ENCODE measurements at places on chromosomes 3 and 15.

DNA sequence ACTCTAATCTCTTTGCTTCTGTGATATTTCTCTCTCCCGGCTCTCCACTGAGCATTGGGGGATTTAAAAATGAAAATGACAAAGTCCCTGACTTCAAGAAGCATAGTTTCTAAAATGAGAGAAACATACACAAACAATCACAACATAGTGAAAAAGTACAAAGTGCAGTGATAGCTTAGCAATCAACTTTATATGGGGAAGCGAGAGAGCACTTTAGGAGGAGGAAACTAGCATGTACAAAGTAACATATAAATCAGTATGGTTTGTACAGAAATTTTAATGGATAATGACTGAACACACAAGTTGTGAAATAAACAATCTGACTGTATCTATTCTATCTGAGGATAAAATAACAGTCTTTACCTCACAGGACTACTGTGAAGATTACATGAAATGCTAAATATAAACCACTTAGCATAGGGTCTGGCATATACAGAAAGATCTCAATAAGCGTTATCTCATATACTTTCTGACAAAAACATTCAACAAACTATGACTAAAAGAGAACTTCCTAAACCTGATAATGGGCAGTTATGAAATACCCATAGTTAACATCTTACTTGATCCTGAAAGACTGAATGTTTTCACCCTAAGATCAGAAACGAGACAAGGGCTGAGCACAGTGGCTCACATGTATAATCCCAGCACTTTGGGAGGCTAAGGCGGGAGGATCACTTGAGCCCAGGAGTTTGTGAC, 61.2 kb downstream of the PEAK1 start:
- DNase-seq: no peak

GRCh38 chr3:59418836-59419235, 369.0 kb upstream of the CFAP20DC start:
- no peak for DNase-seq

- no peak for DNase-seq
Measured at GRCh38 chr15:80480171-80480811, 76.1 kb downstream of the ARNT2 start.

DNA sequence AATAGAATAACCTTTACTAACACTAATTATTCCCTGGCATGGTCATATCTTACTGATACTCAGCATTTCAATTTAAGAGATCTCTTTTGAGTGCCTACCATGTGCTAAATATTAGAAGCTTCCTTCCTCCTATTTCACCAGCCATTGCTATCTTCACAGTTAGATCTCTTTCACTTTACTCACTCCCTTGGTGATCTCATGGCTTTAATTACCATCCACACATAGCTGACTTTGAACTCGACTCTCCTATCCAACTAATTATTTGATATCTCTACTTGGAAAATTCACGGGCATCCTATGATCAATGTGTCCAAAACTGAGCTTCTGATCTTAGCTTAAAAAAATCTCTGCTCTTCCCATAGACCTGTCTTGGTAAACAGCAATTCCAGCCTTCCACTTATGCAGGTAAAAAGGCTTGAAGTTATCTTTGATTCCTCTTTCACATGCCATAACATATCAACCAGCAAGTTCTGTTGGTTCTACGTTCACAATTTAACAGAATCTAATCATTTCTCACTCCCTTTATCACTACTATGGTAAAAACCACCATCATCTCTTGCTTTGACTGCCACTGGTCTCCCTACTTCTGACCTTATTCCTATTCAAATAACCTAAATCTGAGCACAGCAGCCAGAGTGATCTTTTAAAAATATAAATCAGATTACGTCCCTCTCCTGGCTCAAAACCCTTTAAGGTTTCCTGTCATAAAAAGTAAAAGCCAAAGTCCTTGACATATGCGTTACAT, 41.8 kb downstream of the HLTF start:
- no peak for DNase-seq

DNA sequence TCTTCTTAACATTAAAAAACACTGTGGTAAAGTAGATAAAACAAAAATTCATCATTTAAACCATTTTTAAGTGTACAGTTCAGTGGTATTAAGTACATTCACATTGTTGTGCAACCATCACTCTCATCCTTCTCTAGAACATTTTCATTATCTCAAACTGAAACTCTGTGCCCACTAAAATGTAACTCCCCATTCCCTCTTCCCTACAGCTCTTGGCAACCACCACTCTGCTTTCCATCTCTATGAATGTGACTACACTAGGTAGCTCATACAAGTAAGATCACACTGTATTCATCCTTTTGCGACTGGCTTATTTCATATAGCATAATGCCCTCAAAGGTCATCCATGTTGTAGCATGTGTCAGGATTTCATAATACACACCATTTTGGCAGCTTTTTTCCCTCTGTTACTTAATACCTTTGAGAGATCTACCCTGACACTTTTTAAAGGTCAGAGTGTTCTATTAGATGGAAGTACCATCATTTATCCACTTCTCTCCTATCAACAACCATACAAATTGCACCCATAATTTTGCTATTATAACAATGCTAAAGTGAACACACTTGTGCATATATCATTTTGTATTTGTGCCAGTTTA, 42.9 kb upstream of the FRMD4B start:
- DNase-seq: no peak

GRCh38 chr3:126517291-126517951, at the start of gene UROC1:
TSS of gene UROC1 (minus strand) at chr3:126517773. CDS start at chr3:126517719, 54 bp downstream.
- no peak for DNase-seq

GRCh38 chr3:88403319-88403718, 253.6 kb downstream of the C3orf38 start:
- no peak for DNase-seq

- DNase-seq: no peak
Measured at GRCh38 chr3:132232231-132232792, 84.9 kb upstream of the ACP3 start.

- no peak for DNase-seq
Measured at GRCh38 chr3:37171144-37171543, 3.2 kb downstream of the LRRFIP2 start.
